ENCODE measurements at places on chromosomes 1 and 21. TPM values are rescaled to one million over a fixed set of nuclear protein-coding genes. Genes with fewer than 3 reads are reported as not detected.

DNA sequence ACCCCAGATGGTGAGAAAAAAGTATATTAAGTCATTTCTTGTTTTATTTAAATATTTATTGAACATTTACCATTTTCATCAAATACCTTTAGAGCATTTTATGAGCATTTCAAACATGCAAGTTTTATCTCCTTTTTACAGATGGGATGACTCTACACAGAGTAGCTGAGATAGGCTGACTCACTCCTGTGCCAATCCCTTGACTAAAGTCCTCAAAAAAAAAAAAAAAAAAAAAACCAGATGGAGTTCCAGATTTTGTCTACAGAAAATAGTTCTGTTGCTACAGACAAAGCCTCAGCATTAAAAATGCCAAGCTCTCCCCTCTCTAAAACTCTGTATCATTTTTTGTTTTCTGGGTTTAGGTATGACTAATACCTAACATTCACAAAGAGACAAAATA is 303.0 kb upstream of the PLD5 start:
- DNase-seq: no peak

Gene FAM72D
- total RNA-seq: 3.5 TPM

DNA sequence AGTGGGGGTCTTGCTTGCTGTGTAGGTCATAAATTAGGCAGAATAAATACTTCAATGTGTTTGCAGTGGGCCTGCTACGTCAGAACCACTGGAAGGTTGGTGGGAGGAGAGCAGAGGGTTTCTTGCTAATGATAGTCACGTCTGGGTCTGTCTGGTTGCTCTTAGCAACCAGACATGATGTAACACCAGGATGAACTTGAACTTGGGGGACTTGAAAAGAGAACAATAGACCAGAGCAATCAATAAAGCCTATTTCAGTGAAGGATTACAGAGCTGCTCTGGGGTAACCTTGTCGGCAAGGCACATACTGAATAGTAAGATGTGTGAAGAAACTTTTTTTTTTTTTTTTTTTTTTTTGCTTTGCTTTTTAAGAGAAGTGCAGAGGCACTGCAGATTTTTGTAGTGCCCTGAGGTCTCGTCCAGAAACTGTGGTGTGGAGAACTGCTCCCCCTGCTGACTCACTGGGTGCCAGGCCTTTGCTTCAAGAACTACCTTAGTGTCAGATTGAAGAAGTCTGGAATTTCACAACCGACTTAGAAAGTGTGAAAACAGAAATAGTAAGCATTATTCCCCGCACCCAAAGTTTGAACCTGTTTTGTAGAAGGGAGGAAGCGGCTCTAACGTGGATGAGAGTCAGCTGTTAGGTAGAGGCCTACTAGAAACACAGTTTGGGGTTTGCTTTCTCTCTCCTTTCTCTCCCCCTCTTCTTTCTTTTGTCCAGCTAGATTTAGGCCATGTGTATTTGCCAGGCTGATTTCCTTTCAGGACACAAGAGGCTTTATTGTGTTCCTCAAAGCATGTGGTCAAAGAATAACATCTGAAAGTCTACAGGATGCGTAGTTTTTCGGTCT is 271.6 kb downstream of the TM2D1 start:
- peak; percentile 93 for DNase-seq

DNA sequence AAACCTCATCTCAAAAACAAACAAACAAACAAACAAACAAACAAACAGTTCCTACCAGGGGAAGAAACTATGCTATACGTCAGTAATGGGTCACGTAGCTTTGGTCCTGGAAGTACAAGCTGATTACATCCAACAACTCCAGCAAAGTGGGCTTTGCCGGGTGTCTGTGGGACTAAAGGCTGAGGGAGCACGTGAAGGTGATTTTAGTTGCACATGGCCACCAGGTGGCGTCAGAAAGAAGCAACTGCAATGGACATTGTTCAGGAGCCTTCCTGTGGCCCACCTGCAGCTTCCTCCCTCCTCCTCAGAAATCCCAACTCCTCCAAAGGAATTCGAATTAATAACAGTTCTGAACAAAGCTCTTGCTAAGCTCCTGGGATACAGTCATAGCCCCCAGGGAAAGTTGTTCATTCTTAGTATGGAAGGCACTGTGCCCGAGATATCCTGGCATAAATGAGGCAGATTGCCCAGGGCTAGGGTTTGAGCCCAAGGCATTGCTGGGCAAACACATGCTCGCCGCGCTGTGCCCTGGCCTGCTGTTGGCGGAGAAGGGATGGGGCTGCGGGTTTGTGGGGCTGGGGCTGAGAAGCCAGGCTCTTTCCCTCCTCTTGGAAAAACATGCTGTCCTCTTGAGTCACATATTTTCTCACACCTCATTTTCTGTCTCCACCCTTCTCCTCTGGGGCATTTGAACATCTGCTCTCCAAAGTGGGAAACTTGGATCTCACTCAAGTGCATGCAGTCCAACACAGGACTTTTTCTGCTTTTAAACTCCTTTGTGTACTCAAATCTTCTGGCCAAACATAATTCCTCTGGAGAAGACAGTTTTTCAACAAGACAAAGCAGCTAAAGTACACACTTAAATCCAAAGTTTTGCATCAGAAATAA is 28.6 kb downstream of the AKNAD1 start:
- peak; percentile 56 for DNase-seq

- DNase-seq: no peak
Observed at GRCh38 chr1:40858856-40859416, 3.2 kb downstream of the CITED4 start.

Gene SPAG17
- total RNA-seq: 0.27 TPM

DNA sequence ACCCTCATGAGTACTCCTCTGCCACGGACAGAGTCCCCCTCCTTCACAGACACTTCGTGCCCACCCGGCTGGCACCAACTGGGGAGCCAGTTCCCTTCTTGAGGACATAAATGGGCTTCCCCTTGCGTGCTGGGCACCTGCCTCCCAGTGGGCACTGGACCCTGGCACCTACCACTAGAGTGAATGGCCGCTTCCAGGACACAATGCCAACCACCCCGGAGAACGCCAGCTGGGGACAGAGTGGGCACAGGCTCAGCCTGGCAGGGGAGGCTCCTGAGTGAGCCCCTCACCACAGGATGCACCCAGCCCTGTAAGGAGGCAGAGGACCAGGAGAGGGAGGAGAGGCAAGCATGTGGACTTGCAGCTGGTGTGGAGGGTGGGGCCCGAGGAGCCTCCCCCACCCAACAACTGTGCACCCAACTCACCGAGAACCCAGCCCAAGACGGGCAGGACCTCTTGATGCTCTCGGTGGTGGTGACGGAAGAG is 1.0 kb downstream of the ENTREP3 start:
- DNase-seq: no peak

GRCh38 chr1:162363823-162364222 is 12.8 kb downstream of the SPATA46 start:
- DNase-seq: no peak

GRCh38 chr1:234089396-234089795 is 184.9 kb downstream of the SLC35F3 start:
- DNase-seq: no peak
